A549 treated with Hydrocortisone at 1 μM for 4 hours (cell line): ENCODE measurements at places on chromosomes 16 and 17. TPM values are rescaled to one million over a fixed set of nuclear protein-coding genes. Genes with fewer than 3 reads are reported as not detected.

Gene PLEKHG4
- total RNA-seq: 12.7 to 16.0 TPM (median 15.3 TPM) in 5 replicates

Gene SLC38A8
- total RNA-seq: 0.46 TPM in 1 of 5 replicates, not detected in the others

Gene RRN3
- total RNA-seq: 34.6 to 49.5 TPM (median 37.8 TPM) in 5 replicates

Gene TOX3
- 0.15 to 0.47 TPM (median 0.27 TPM) in 5 replicates for total RNA-seq

Gene SNAI3
- total RNA-seq: 0.06 to 0.24 TPM (median 0.10 TPM) in 5 replicates

Gene ERN2
- total RNA-seq: not detected in 5 replicates

Gene SEPTIN12
- total RNA-seq: not detected in 5 replicates

Gene CTRB2
- not detected in 5 replicates for total RNA-seq

Gene PRPSAP2
- 39.5 to 45.2 TPM (median 41.4 TPM) in 5 replicates for total RNA-seq

Gene KRTAP4-1
- total RNA-seq: 0.10 to 0.29 TPM (median 0.16 TPM) in 3 of 5 replicates, not detected in the others

Gene MYH2
- total RNA-seq: not detected in 5 replicates

Gene CRYBA1
- not detected in 5 replicates for total RNA-seq

Gene CRHR1
- 0.09 to 1.1 TPM (median 0.09 TPM) in 5 replicates for total RNA-seq

Gene OTOA
- 0.05 to 0.16 TPM (median 0.09 TPM) in 5 replicates for total RNA-seq

Gene KRTAP2-1
- not detected in 5 replicates for total RNA-seq

Gene TMEM100
- total RNA-seq: 0.06 to 0.15 TPM in 2 of 5 replicates, not detected in the others

Gene CDRT15L2
- not detected in 5 replicates for total RNA-seq

Gene BAHCC1
- 6.5 to 8.7 TPM (median 8.6 TPM) in 5 replicates for total RNA-seq

Gene CD300LG
- total RNA-seq: not detected in 5 replicates

Gene EPX
- total RNA-seq: not detected in 5 replicates
